ENCODE measurements at places on chromosomes 6 and 20. TPM values are rescaled to one million over a fixed set of nuclear protein-coding genes. Genes with fewer than 3 reads are reported as not detected.

DNA sequence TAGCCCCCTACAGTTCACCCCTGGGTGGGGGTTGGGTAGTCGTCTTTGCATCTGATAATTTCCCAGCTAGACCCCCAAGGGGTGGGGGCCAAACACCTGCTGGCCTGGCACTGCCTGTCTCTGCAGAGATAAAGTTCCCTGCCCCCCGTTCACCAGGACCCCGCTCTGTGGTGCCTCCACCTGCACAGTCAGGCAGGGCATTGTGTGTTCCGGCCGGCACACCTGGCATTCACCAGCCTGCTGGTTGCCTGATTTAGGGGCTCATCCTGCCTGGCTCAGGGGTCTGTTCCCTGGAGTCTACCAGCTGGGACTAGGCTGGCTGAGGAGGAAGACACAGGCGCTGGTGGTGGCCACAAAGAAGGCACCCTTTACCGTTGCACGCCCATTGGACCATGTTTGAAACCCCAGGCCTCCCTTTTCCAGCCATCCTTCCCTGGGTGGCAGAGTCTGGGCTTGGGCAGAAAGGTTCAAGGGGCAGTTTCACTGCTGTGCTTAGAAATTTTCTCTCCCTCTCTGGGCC is 30.8 kb upstream of the SCRT2 start:
- no peaks in the 10 kb centered on the region for H3K36me3 ChIP-seq
- H3K27me3 ChIP-seq: no peaks in the 10 kb centered on the region
- H3K27ac ChIP-seq: no peak overlapping the region
- H3K4me1 ChIP-seq: no peaks in the 10 kb centered on the region
- H3K4me3 ChIP-seq: no peak overlapping the region
- DNase-seq: no peak

DNA sequence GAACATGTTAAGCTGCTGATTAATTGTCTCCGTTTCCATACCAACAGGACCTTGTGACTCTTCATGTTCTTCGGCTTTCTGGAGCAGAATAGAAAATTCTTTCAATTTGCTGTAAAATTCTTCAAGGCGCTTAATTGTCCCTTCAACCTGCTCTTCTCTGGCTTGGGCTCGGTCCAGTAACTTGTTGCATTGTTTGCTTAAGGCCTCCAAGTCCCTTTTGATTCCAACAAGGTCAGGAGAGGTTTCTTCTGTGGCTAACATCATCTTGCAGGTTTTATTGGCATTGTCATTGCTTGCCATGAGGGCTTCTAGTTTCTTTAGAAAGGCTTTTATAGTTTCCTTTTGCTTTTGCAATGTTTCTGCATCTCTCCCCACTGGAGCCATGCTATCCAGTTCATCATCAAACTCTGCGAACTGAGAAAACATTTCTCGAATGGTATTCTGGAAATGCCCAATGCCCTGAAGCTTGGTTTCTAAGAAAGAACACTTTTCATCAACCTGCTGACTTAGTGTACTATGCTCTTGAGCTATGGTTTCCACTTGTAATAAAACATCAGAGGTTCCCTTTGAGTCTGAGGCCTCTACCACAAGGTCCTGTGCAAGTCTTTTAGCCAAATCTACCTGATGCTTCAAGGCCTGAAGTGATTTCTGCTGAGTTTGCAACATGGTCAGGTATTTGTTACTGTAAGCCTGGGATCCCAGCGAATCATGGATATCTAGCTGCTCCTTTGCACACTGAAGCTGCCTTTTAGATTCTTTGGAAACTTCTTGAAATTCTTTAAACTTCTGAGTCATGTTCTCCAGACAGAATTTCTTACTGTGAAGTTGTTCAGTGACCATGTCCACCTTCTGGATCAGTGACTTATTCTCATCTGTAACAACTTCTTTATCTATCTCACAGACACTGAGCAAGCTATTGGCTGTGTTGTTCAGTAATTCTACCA is 90.2 kb downstream of the DST start:
- H3K27me3 ChIP-seq: no peaks in the 10 kb centered on the region
- no peak overlapping the region for H3K27ac ChIP-seq
- no peak for DNase-seq
- no peak overlapping the region for H3K4me3 ChIP-seq
- H3K36me3 ChIP-seq: no peaks in the 10 kb centered on the region

Gene LY6G5B
- total RNA-seq: 4.4 TPM

Gene CHRNA4
- total RNA-seq: 1.7 TPM

DNA sequence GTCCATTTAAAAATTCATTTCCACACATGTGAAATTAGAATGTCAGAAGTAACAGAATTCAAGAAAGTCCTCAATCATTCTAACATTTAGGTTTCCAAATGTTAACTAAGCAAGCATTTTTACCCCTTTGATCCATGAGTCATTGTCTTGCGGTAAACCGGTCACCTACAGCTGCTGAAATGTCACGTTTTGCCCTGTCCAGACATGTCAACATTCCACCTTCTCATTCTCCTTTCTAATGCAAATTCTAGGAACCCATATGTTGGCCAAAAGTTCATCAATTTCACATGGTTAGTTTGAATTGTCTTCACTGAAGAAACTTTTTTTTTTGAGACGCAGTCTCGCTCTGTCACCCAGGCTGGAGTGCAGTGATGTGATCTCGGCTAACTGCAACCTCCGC is 117.2 kb downstream of the IPCEF1 start:
- no peaks in the 10 kb centered on the region for H3K27me3 ChIP-seq
- DNase-seq: no peak
- H3K4me1 ChIP-seq: peaks cover under 1% of the 10 kb centered on the region
- H3K27ac ChIP-seq: no peak overlapping the region
- H3K4me3 ChIP-seq: no peak overlapping the region
- no peaks in the 10 kb centered on the region for H3K36me3 ChIP-seq

DNA sequence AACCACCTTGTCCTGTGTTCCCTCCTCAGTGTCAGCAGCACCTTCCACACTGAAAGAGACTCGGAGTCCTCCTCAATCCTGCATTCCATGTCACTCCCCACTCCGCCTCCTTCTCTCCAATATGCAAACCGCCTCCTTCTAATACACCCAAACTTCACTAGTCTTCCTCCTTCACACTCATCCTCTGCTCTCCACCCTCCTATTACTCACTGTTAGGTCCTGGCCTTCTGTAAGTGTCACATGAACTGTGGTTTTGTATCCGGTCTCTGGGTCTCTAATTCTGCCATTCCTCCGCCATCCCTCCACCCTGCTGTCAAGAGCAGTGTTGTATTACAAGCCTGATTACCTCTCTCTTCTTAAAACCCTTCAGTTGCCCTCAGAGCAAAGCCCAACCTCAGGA is 200.5 kb upstream of the CDYL start:
- no peak for DNase-seq
- no peak overlapping the region for H3K4me3 ChIP-seq
- H3K4me1 ChIP-seq: no peaks in the 10 kb centered on the region
- no peaks in the 10 kb centered on the region for H3K36me3 ChIP-seq

GRCh38 chr6:98382246-98382645 is 452.1 kb upstream of the POU3F2 start:
- H3K27me3 ChIP-seq: no peaks in the 10 kb centered on the region
- no peaks in the 10 kb centered on the region for H3K36me3 ChIP-seq
- H3K4me1 ChIP-seq: no peaks in the 10 kb centered on the region
- H3K27ac ChIP-seq: no peak overlapping the region

DNA sequence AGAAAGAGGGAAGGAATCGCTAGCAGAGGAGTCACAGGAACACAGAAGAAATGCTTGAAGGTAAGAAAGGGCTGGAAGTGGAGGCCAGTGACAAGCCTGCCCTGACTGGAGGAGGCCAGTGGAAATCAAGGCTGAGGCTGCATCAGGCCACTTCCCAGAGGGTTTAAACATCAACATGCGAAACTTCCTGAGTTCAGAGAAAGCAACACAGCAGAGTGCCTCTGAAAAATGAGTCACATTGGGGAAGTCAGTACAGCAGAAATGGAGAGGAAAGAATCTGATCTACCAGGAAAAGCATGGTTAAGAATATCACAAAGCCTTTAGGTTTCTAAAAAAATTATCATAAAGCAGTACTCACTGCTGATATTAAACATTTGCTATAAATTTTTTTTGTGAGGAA is 23.3 kb downstream of the NAPB start:
- H3K27ac ChIP-seq: no peak overlapping the region
- peaks cover 12% of the 10 kb centered on the region for H3K4me1 ChIP-seq
- no peak for DNase-seq
- H3K4me3 ChIP-seq: no peak overlapping the region
- no peaks in the 10 kb centered on the region for H3K27me3 ChIP-seq

DNA sequence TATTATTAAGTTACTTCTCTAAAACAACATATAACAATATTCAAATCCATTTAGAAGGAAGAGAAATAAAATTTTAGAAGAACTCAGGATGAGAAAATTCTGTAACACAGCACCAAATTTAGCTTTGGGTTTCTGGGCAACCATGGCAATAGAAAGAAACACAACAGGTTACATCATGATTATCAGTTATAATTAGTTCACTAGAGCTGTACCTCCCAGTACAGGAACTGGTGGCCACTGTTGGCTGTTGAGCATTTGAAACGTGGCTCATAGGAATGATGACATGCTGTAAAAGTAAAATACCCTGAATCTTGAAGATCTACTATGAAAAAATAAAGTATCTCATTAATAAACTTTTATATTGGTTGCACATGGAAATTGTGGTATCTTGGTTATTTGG is 23.7 kb upstream of the MAP3K4 start:
- H3K27ac ChIP-seq: no peak overlapping the region
- no peaks in the 10 kb centered on the region for H3K27me3 ChIP-seq
- DNase-seq: no peak
- H3K4me1 ChIP-seq: peaks cover 11% of the 10 kb centered on the region

Gene RRBP1
- total RNA-seq: 238 TPM

DNA sequence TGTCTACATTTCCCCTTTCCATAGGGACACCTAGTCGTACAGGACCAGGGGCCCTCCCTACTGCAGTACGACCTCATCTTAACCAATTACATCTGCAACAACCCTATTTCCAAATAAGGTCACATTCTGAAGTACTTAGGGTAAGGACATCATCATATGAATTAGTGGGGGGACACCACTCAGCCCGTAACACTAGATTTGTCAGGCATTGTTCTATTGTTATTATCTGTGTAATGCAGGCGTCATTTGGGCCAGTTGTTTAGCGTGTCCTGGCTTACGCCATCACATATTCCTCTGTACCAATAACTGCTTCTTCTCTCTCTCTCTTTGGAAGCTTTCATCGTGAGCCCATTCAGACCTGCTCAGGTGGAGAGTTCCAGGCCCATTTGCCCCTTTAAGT is 89.3 kb downstream of the CAP2 start:
- DNase-seq: no peak
- no peaks in the 10 kb centered on the region for H3K4me1 ChIP-seq
- H3K36me3 ChIP-seq: no peaks in the 10 kb centered on the region
- no peak overlapping the region for H3K4me3 ChIP-seq

DNA sequence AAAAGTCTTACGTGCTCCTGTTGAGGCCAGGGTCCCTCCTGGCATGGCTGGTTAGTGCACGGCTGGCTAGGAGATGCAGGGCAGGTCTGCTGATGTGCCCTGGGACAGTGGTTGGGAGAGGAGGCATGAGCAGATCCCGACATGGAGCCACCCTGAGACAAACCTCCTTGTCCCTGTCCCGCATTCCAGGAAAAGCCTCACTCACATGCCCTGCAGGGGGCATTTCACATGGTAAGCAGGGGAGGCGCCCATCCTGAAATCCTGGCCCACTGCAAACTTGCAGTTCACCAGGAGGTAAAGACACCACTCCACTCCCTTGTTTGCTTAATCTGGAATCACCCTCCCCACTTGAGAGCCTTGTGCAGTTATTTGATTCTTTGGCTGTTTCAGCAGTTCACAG is 116.7 kb upstream of the SLC24A3 start:
- DNase-seq: peak; percentile 9
- H3K36me3 ChIP-seq: no peaks in the 10 kb centered on the region

Gene LST1
- 3.2 TPM for total RNA-seq

Gene PRDM13
- not detected for total RNA-seq

Gene BPI
- total RNA-seq: not detected

GRCh38 chr20:56392881-56393482 is 537 bp downstream of the CSTF1 start:
- H3K36me3 ChIP-seq: peaks cover 26% of the 10 kb centered on the region
- peak overlapping the region; percentile 91 for H3K27ac ChIP-seq
- H3K4me3 ChIP-seq: peak overlapping the region; percentile 73
- DNase-seq: no peak
- peaks cover 15% of the 10 kb centered on the region for H3K4me1 ChIP-seq

DNA sequence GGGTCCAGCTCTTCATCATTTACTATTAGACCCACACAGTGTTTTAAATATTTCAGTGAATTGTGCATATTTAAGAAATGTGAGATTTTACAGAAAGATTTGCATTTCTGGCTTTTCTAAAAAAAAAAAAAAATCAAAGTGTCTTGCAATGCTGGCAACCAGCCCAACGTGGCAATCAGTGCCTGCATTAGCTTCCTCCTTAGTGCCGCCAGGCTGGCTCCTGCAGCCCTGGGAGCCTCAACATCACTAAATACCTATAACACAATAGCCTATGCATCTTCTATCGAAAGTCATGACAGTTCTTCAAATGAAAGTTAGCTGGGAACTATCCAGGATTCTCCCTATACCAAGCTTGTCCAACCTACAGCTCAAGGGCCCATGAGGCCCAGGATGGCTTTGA is 9.4 kb upstream of the CD93 start:
- no peak for DNase-seq
- no peak overlapping the region for H3K27ac ChIP-seq
- no peaks in the 10 kb centered on the region for H3K4me1 ChIP-seq
- no peaks in the 10 kb centered on the region for H3K27me3 ChIP-seq
- H3K36me3 ChIP-seq: no peaks in the 10 kb centered on the region

Gene SLA2
- total RNA-seq: 0.34 TPM

DNA sequence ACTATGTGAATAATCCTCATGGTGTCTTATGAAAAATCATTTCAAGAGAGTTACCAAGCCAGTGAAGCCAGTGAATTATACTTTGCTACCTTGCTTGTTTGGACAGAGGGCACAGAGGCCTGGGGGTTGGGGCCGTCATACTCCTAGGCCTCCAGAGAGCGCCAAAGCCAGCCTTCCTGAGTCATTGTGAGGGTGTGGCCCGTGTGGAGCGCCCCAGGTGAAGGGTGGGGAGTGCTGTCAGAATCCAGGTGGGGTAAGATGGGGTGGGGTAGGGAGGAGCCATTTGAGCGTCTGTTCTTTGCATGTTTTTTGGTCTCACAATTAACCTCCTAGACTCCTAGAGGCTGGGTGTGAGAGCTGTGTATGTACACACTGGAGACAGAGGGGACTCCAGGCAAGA is 71.1 kb downstream of the PERP start:
- H3K36me3 ChIP-seq: no peaks in the 10 kb centered on the region
- no peaks in the 10 kb centered on the region for H3K4me1 ChIP-seq
- no peaks in the 10 kb centered on the region for H3K27me3 ChIP-seq
- no peak overlapping the region for H3K4me3 ChIP-seq
- no peak for DNase-seq

Data from thyroid gland (tissue), 4 donors.